ENCODE measurements at places on chromosomes 12 and 14.

DNA sequence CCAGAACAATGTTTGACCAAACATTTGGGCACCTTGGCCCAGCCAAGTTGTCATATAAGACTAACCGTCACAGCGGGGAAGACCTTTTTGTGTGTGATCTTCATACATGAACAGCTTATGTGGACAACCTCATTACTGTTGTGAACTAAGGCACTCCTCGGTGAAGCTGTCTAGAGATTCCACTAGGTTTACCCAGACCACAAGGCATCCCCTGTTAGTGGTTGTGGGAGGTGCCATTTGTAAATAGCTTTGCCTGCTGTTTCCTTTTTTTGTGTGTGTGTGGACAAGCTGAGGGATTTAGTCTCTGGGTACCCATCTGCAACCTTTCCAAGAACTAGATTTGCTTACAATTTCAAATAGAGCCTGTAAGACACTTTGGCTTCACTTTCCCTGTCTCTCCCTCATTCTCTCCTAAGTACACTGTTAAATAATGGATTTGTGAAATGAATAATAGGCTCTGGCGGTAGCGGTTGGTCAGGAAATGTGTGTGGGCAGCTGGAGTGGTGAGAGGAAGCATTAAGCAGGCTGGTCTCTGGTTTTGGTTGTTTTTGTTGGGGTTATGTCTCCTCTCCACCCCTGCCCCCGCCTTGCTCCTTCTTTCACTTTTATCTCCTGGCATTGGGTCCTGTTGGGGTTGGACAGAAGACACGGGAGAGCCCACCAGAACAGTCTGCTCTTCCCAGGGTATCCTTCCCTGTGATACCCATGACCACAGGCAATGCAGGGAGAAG, 727.6 kb downstream of the VRK1 start:
- DNase-seq: peak; percentile 10

GRCh38 chr14:91310606-91311283, 66.2 kb upstream of the GPR68 start:
- no peak for DNase-seq

DNA sequence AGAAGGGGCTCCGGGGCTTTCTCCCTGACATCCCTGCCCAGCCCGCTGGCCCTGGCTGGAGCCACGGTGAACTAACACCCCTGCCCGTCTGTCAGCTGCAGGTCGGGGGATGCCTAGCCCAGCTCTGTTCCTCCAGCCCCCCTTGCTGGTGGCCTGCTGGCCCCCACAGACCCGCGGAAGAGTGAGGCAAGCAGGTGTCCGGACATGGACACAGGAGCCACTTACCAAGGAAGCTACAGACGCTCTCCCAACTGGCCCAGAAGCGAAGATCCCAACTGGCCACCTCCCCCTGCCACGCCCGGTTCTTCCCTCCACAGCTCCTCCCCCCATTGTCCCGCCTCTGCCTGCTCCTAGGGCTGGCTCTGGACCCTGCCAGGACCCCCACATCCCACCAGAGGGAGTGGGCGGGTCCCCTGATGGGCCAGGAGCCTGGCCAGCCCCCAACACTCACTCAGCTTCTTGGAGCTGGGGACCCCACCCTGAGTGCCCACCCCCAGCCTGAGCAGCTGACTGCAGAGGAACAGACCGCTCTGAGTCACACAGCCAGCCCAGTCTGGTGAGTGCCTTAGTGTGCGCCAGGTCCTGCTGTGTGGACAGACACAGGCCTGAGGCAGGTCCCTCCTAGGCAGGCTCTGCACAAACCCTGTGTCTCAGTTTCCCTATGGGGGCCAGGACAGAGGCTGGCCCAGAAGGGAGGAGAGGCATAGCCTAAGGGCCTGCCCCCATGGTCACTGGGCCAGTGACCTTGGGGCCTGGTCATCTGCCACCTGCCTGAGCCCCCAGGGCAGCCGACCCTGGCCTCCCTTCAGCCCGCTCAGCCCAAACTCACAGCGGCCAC, 7.7 kb downstream of the AHNAK2 start:
- DNase-seq: peak; percentile 47

GRCh38 chr14:53409289-53409688, 256.2 kb upstream of the DDHD1 start:
- DNase-seq: no peak

DNA sequence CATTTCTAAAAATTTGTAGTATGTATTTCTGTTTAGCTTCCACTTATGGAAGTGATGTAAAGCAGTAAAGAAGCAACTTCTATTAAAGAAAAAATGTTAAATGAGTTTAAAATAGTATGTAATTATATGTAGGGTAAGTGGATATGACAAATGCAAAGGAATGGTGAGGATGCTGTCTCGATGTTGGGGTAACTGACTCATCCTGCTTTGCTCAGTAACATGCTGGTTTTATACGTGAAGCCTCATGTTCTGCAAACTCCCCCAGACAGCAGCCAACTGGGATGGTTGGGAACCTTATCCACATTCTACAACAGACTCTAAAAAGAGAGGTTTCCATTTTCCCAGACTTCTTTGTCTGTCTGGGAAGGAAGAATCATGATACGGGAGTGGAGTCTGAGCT, 1006.4 kb upstream of the TMEM132C start:
- DNase-seq: no peak

DNA sequence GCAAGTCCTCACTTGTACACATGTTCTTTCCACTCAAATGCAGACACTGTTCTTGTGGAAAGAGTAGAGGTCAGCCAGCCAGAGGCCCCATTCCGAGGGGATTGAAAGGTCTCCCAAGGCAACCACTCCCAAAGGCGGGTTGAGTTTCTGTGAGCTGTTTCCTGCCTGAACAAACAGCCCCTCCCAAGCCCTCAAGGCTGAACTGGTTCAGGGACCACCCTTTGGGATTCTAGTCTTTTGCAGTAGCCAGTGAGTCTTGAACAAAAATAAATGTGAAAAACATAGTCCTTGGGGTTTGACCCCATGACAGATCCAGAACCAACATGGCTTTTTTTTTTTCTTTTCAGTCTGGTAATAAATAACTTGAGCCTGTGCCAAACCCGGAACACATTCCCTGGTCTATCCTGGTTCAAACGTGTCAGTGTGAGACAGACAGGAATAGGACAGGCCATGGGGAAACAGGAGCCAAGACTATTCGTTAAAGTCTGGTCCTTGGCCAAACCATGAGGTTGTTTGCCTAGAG, 17.6 kb upstream of the STK38L start:
- no peak for DNase-seq

DNA sequence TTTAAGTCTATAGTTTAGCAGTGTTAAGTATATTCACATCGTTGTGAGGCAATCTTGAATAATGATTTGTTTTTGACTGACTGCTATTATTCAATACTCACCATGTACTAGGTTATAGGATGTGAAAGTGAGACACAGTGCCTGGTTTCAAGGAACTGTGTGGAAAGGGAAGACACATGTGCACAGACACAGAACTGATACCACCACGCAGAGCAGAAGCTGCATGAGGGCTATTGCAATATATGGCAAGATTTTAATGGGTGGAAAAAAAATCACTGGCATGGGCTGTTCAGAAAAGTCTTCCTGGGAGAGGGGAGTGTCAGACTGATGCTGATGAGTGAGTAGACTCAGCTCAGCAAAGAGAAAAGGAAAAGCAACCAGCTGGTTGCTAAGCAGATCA, 10.4 kb downstream of the SLC7A8 start:
- peak; percentile 94 for DNase-seq

- DNase-seq: no peak
These were observed 394.5 kb upstream of the GARIN6 start for GRCh38 chr12:99253068-99253467.

DNA sequence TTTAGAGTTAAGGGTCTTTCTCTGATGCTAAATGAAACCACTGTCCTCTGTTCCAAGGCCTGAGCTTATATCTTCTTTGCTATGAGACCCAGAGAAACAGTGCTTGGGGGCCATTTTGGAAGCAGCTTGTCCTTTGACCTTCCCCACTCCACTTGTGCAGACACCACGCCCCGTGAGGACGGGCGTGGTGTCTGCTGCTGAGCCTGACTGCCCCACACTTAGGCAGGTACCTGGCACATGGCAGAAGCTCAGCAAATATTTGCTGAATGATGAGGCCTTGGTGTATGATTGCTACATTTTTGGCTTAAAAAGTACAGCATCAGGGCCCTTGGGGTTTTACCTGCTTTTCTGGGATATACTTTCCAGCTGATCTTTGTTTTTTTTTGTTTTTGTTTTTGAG, 69.9 kb downstream of the RASSF3 start:
- no peak for DNase-seq

GRCh38 chr12:59121451-59121850, 201.1 kb upstream of the LRIG3 start:
- no peak for DNase-seq

- peak; percentile 22 for DNase-seq
These were observed 39.7 kb upstream of the GZMB start for GRCh38 chr14:24673534-24674203.

GRCh38 chr14:74886001-74886400, 4.3 kb downstream of the DLST start:
- no peak for DNase-seq

DNA sequence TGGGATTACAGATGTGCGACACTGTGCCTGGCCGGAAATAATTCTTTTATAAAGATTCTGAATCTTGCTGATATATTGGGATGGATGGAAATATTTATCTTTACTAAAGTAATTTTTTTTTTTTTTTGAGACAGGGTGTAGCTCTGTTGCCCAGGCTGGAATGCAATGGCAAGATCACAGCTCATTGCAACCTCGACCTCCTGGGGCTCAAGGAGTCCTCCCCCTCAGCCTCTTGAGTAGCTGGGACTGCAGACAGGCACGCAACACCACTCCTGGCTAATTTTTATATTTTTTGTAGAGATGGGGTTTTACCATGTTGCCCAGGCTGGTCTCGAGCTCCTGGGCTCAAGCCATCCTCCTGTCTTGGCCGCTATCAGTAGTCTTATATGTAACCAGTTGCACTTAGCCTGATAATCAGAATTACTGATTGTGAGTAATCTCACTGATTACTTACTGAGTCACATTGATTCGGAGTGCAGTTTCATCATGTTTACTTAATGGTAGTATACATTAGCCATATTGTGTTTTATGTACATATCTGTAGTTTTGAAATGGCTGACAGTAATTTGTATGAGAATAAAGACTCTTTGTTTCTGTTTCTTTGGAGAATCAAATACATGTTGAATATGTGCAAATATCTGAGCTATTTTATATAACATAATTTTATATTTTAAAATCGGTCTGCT, 50.4 kb upstream of the LRTM2 start:
- no peak for DNase-seq

GRCh38 chr12:106581543-106582248, 1.1 kb upstream of the RFX4 start:
- DNase-seq: no peak

GRCh38 chr12:114692186-114693058, 8.4 kb upstream of the TBX3 start:
- DNase-seq: no peak

DNA sequence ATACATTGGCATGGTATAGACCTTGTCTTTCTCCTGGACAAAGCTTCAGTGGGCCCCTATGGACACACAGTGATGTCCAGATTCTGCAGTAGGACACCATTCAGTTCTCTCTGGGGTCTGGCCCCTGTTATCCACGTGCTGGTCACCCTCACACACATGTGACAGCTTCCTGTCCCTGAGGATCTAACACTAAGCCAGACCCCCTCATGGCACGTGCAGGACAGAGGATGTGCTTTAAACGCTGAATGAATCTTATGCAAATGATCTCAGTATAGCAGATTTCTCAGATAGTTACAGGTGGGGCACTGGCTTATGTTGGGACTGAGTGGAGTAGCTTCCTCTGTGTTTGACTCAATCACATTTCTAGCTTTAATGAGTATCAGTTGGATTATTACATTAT, 33.7 kb downstream of the SLC24A4 start:
- DNase-seq: no peak

DNA sequence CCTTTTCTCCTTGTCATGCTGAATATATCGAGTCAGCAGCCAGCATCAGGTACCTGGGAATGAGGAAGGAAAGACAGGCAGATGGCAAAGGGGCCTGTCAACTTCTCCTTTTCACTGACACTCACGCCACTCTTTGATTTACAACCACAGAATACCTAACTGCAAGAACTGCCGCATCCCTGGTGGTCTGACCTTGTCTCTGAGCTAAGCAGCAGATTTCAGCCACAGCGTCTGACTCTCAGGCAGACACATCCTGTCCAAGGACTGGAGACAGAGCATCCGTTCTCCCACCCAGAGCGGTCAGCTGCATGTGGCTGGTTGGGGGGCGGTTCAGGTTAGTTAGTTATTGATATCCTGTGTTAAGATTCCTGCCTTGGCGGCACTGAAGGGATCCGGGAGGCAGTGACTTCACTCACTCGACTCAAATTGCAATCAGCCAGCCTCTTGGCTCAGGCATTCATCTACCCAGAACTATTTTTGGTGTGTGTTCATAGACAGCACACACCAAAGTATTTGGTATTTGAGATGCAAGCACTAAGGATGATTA, 11.2 kb upstream of the MAP1LC3B2 start:
- DNase-seq: peak; percentile 36

- DNase-seq: no peak
These were observed 291.0 kb downstream of the SNAPC1 start for GRCh38 chr14:62053188-62053587.

- no peak for DNase-seq
These were observed 15.4 kb downstream of the LLPH start for GRCh38 chr12:66115071-66115600.

DNA sequence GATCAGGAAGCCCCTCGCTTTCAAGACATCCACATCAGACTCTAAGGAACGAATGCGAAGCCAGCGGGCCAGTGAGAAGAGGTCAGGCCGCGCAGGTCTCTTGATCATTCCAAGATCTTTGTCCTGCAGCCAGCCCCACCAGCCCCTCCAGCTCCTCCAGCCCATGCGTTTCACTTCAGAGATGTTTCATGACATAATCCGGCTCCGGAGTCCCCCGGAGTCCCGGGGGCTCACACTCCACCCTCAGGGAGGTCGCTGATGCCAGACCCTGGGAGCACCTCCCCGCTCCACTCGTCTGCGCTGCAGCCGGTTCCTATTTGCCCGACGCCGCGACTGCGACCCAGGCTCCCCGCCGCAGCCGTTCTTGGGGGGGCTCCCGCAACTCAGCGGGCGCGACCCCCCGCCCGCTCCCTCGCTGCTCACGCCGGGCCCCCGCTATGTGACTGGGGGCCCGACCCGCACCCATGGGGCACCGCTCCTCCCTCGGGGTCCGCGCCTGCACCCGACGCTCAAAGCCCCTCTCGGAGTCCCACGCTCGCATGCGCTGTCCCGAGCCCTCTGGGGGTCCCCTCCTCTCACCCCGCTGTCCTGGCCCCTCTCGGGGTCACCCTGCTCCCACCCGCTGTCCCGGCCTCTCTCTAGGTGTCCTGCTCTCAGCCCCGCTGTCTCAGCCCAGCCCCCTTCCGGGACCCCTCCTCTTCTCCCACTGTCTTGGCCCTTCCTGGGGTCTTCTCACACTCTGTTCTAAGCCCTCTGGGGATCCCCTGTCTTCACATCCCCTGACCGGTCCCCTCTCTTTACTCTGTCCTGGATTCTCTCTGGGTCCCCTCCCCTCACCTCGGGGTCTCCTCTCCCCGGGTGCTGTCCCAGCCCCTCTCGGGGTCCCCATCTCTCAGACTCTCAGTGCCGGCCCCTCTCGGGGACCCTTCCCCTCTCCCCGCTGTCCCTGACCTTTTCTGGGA, 1.1 kb downstream of the TAOK3 start:
- DNase-seq: no peak

GRCh38 chr12:19893514-19893913, 454.2 kb downstream of the AEBP2 start:
- peak; percentile 54 for DNase-seq
